ENCODE measurements at places on chromosomes 16 and 17. TPM values are rescaled to one million over a fixed set of nuclear protein-coding genes. Genes with fewer than 3 reads are reported as not detected.

The KRTAP16-1 gene
- not detected for total RNA-seq

The LLGL2 gene
- total RNA-seq = 90.4 TPM

The BHLHA9 gene
- total RNA-seq = not detected

The ABCC12 gene
- not detected for total RNA-seq

The GPRC5C gene
- 15.5 TPM for total RNA-seq

The C17orf78 gene
- not detected for total RNA-seq

The KRT28 gene
- total RNA-seq = not detected

DNA sequence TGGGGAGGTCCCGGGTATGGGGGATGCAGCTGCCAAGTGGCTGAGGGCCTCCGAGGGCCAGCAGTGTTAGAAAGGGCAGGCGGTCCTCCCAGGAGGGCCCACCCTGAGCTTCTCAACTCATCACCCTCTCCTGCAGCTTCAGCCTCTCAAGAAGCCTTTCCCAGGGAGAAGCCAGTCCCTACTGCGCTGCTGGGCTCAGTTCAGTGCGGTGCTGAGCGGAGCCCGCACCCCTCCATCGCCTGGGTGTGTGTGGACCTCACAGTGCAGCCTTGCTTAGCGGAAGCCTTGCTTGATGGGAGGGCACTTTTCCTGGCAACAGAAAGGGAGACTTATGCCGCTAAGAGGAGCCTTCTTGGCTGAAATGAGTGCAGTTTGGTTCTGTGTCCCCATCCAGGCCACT, 3.5 kb upstream of the APRT start:
- H3K4me3 ChIP-seq = no peak overlapping the region
- no peaks in the 10 kb centered on the region for H3K27me3 ChIP-seq
- DNase-seq = no peak
- no peaks in the 10 kb centered on the region for H3K4me1 ChIP-seq
- peaks cover 1% of the 10 kb centered on the region for H3K36me3 ChIP-seq

- no peaks in the 10 kb centered on the region for H3K4me1 ChIP-seq
- H3K27me3 ChIP-seq = no peaks in the 10 kb centered on the region
- no peak for DNase-seq
- H3K4me3 ChIP-seq = no peak overlapping the region
- H3K36me3 ChIP-seq = no peaks in the 10 kb centered on the region
Observed at GRCh38 chr17:60845012-60845411, 167.4 kb downstream of the BCAS3 start.

GRCh38 chr16:11430601-11431317, 85.5 kb downstream of the RMI2 start:
- no peaks in the 10 kb centered on the region for H3K36me3 ChIP-seq
- H3K27me3 ChIP-seq = no peaks in the 10 kb centered on the region
- H3K4me3 ChIP-seq = no peak overlapping the region
- no peak for DNase-seq

- peaks cover 5% of the 10 kb centered on the region for H3K36me3 ChIP-seq
- DNase-seq = no peak
- H3K27ac ChIP-seq = no peak overlapping the region
- H3K27me3 ChIP-seq = no peaks in the 10 kb centered on the region
Observed at GRCh38 chr17:15121426-15121825, 143.7 kb downstream of the PMP22 start.

DNA sequence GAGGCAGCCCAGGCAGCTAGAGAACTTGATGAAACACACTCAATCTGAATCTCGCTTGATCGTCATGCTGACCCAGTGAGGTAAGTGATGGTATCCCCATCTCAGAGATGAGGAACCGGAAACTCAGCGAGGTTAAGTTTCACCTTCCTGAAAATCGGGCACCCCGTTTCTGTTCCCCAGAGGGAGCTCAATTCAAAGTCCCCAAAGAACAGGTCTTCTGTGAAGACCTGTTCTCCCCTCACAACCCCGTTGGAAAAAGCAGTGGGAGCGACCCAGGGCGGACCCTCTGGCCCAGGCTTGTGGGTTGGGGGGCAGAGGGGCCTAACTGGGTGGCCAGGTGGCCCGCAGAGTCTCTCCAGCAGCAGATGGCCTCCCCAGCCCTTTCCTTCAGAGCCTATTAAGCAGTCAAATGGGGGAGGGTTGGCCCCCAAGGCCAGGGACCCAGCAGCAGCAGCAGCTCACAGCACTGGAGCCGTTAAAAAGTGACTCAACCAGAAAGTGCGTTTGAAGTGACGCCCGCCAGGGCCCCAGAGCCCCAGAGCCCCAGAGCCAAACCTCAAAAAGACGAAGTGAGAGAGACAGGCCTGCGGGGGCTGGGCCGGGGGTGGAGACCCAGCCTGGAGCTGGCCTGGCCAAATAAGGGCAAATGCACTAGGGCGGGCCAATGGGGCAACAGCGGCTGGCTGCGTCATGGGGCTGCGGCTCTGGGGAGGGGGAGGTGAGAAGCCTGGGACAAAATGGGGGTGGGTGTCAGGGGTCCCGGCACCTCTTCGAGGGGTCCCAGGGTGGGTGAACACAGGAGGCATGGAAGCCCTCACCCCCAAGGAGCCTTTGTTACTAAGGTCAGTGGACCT, 9.2 kb upstream of the TSPOAP1 start:
- H3K27ac ChIP-seq = no peak overlapping the region
- H3K36me3 ChIP-seq = no peaks in the 10 kb centered on the region
- H3K4me3 ChIP-seq = peak overlapping the region; percentile 38
- peak; percentile 94 for DNase-seq
- peaks cover 6% of the 10 kb centered on the region for H3K4me1 ChIP-seq
- H3K27me3 ChIP-seq = no peaks in the 10 kb centered on the region

GRCh38 chr16:53646506-53646905, 57.2 kb downstream of the RPGRIP1L start:
- H3K36me3 ChIP-seq = peaks cover 18% of the 10 kb centered on the region
- no peak overlapping the region for H3K4me3 ChIP-seq
- DNase-seq = no peak

DNA sequence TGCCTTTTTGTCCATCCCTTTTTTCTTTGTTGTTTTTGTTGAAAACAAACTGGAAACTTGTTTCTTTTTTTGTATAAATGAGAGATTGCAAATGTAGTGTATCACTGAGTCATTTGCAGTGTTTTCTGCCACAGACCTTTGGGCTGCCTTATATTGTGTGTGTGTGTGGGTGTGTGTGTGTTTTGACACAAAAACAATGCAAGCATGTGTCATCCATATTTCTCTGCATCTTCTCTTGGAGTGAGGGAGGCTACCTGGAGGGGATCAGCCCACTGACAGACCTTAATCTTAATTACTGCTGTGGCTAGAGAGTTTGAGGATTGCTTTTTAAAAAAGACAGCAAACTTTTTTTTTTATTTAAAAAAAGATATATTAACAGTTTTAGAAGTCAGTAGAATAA, 4.9 kb downstream of the SOX9 start:
- H3K27ac ChIP-seq = no peak overlapping the region
- H3K4me3 ChIP-seq = no peak overlapping the region
- peaks cover 7% of the 10 kb centered on the region for H3K36me3 ChIP-seq
- no peak for DNase-seq
- H3K27me3 ChIP-seq = peaks cover 4% of the 10 kb centered on the region
- H3K4me1 ChIP-seq = peaks cover 3% of the 10 kb centered on the region

GRCh38 chr16:11326084-11326736, 19.0 kb upstream of the RMI2 start:
- H3K4me1 ChIP-seq = peaks cover 7% of the 10 kb centered on the region
- no peak overlapping the region for H3K27ac ChIP-seq
- no peaks in the 10 kb centered on the region for H3K27me3 ChIP-seq
- DNase-seq = no peak
- no peaks in the 10 kb centered on the region for H3K36me3 ChIP-seq

DNA sequence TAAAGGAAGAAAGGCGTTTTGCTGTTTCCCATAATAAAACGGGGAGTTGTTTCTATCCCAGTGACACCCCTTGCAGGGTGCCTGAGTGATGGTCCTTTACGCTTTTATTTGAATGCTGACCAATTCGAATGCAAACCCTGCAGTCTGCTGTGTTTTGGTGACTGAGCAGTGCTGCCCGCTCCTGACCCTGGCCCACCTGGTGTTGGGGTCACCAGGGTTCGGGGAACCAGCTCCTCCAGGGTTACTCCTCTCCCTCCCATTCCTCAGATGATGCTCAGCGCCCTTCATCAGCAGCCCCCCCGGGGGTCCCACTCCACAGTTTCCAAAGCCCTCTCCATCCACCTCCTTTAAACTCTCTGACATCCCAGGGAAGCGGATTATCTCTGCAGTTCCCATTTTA, 6.0 kb downstream of the CA4 start:
- H3K4me3 ChIP-seq = no peak overlapping the region
- no peaks in the 10 kb centered on the region for H3K36me3 ChIP-seq
- peaks cover 21% of the 10 kb centered on the region for H3K4me1 ChIP-seq
- no peak for DNase-seq

DNA sequence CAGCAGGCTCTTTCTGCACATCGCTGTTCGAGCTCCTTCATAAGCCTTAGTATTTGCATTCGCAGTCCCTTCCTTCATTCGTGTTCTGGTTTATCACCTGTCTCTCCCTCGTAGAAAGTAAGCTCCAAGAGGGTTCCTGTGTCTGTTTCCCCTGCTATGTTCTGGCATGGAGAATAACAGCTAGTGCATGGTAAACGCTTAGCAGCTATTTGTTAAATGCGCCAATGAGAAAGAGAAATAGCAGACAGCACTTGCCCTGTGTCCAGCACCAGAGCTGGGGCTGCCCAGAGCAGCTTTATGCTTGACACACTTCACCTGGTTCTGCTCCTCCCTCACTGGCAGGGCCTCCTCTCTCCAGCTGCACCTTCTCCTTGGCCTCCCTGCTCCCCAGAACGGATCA, 5.5 kb downstream of the ZNF688 start:
- H3K36me3 ChIP-seq = no peaks in the 10 kb centered on the region
- H3K4me3 ChIP-seq = no peak overlapping the region
- H3K27ac ChIP-seq = no peak overlapping the region

DNA sequence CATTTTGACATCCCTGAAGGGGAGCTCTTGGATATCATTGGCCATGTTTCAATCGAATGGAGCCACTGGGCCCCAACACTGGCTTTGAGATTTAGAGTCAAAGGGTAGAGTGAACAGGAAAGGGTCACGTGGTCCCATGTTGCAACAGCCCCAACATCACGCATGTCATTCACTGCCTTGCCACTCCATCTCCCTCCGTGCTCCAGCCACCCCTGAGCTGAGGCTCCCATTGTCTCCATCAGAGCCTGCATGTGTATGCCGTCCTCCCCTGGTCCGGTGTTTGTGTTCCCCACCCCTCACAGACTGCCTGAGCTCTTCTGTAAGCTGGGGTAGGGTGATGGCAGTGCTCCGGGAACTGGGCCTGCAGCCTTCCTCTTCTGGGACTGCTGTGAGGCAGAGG, 12.1 kb downstream of the NFE2L1 start:
- no peaks in the 10 kb centered on the region for H3K4me1 ChIP-seq
- H3K36me3 ChIP-seq = peaks cover 91% of the 10 kb centered on the region
- DNase-seq = no peak
- no peak overlapping the region for H3K4me3 ChIP-seq

Data from H9 (cell line).